ENCODE measurements at places on chromosomes 11 and 22.

DNA sequence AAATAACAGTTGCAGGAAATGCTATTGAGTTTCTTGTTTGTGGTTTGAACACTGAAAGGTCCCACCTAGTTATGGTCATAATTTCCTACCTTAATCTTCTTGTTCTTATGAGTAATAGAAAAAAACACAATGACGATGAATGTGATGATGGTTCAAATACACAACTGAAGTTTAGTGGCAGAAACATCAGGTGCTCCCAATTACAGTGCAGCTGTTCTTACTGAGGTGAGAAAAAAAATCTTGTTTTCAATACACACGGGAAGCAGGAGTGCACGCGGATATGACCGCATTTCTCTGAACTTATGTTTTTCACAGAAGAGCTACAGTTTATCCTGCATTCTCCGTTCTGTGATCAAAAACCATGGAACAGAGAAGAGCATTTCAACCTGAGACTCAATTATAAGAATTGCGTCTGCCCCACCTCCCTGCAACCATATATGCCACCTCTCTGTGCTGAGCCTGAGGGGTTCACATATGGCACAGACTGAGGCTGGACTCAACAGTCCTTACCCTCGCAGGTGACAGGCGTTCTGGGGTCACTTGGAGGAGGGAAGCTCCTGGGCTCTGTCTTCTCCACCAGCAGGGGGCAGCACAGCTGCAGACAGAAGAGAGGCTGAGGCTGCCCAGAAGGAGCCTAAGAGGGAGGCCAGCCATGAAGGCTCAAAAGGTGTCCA, 99.7 kb upstream of the IGLL5 start:
- no peak for DNase-seq

DNA sequence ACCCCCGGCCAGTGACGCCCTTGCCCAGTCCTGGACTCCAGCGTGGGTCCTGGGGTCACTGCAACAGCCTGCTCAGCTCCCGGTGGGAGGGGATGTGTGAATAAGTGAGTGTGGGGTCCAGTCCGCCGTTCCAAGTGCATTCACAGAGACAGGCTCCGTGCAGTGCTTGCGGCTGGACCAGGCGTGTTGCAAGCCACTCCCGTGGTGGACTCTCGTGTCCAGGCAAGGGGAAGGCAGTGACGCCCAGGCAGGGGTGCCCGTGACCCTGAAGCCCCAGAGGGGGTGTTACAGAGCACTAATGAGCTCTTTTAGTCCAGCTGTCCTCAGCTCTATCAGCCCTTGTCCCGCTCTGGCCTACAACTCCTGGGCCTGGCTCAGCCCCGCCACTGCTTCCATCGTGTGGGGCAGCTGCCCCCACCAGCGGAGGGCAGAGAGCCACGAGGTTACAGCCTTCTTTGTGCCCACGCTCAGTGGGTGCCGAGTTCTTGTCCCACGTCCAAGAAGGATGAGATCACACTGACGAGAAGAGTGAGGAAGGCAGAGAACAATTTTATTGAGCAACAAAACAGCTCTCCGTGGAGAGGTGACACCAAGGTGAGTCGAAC, 1807.5 kb downstream of the LRRC4C start:
- DNase-seq: no peak

- no peak for DNase-seq
These were observed 12.6 kb downstream of the ZDHHC5 start for GRCh38 chr11:57680552-57680874.

GRCh38 chr11:74179234-74180052, 8.4 kb downstream of the PPME1 start:
- no peak for DNase-seq

GRCh38 chr11:85123752-85124231, 503.4 kb downstream of the DLG2 start:
- no peak for DNase-seq

- DNase-seq: no peak
These were observed 787.1 kb upstream of the API5 start for GRCh38 chr11:42524534-42525227.

GRCh38 chr11:102883141-102883540, 8.4 kb upstream of the MMP12 start:
- no peak for DNase-seq

GRCh38 chr11:27319072-27319471, 43.9 kb downstream of the CCDC34 start:
- DNase-seq: no peak

DNA sequence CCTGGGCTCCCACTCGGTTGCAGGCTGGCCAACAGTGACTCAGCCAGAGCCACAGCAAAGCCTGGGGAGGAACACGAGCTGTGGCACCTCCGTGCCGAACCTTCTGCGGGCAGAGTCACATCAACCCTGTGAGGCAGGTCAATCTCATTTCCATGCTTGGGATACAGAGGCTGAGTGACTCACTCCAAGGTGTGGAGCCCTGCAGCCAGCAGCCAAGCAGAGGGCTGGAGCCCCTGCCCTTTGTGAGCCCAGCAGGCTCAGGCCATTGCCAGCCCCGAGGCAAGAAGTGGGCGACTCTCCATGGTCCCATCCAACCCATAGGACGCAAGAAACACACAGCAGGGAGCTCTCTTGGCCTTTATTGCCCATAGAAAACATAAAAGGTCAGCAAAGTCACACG, 21.4 kb downstream of the CSNK1E start:
- DNase-seq: no peak

DNA sequence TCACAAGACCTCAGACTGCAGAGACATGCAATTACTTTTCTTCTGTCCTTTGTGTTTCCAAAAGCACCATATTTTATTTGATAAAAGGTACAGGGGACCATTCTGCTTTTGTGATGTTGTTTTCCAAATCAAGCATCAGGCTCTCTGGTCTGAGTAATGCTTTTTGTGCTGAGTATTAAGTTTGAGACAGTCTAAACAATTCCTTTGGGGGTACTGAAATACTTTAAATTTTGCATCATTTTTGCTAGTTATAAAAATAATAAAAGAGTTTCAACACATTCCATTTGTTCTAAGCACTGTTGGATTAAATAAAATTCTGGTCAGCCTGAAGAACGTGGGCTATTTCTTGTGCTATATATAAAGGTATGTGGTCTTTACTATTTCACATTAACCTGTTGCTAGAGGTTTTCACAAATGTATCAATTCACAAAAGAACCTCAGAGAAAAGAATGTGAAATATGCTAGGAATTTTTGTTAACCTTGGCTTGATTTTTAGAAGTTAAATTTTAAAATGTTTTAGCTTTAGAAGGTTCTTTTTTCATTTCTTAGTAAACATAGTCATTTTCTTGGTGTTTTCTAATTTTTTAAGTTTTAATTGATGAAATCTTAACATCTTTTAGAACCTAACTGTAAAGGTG, 61.6 kb downstream of the C22orf31 start:
- no peak for DNase-seq

DNA sequence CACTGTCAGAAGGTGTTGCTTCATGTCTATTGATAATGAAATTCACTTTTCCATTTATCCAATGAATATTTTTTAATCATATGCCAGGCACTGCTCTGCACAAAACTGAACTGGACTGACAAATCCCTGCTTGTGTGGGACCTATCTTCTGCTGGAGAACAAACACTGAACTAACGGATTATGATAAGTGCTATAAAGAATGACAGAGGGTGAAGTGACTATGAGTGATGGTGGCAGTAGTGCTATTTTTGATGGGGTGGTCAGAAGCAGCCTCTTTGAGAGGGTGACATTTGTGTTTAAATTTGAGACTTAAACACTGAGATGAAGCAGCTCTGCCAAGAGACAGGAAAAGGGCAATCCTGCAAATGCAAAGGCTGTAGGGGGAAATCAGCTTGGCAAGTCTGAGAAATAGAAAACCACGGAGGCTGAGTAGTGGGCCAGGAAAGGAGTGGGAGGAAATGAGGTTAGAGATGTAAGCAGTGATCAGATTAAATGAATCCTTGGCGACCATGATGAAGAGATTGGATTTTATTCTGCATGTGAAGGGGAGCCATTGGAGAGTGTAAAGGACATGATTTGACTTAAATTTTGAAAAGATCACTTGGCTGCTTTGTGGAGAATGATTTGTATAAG, 6.0 kb downstream of the TBCEL start:
- no peak for DNase-seq

DNA sequence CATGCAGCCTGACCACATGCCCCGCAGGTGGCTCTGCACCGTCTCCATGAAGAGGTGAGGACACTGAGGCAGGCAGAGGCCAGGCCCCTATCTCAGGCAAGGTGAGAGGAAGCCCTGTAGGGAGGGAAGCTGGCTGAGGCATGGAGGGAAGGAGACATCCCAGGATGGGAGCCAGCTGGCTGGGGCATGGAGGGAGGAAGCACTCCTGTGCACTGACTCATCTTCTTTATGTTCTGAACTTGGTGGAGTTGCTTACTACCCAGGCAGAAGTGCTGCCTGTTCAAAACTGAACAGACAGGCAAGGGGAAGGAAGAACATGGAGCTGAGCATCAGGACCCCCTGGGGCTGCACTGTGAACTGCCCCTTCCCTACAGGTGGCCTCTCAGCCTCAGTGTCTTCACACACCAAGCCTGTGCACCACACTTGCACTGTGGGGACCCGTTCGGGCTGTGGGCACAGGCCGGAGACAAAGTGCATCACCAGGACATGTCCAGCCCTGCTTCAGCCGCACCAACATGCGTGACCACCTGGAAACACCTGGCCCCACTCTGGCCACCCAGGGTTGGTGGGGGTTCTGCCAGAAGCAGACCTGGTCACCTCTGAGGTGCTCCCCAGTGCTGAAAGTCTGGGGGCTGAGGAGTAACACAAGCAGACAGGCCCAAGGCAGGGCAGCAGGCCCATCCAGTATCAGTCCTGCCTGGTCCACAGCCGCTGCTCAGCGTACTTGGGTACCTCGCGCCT, 55.5 kb downstream of the DGCR2 start:
- no peak for DNase-seq

- DNase-seq: no peak
These were observed 15.8 kb upstream of the OR51T1 start for GRCh38 chr11:4865855-4866254.

GRCh38 chr11:106770489-106771085, 247.7 kb downstream of the GUCY1A2 start:
- DNase-seq: no peak

- DNase-seq: no peak
These were observed 22.1 kb upstream of the FGF3 start for GRCh38 chr11:69841170-69841858.

GRCh38 chr11:532527-532985, 2.8 kb downstream of the HRAS start:
- DNase-seq: no peak

DNA sequence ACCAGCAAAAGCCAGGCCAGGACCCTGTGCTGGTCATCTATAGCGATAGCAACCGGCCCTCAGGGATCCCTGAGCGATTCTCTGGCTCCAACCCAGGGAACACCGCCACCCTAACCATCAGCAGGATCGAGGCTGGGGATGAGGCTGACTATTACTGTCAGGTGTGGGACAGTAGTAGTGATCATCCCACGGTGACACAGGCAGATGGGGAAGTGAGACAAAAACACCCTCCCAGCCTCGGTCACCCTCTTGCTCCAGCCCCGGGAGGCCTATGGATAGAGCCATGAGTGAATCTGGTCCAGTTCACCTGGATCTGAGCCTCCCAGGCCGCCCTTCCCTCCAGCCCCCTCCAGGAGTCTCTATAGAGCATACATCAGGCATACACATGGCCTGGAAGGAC, 115.2 kb upstream of the IGLL5 start:
- DNase-seq: no peak
